M059J (cell line): ENCODE measurements at places on chromosomes 3 and 15. TPM values are rescaled to one million over a fixed set of nuclear protein-coding genes. Genes with fewer than 3 reads are reported as not detected.

ECE2 gene
- total RNA-seq, result not detected in 2 replicates

GRCh38 chr15:83108266-83109219, 1.1 kb downstream of the TM6SF1 start:
- DNase-seq, result no peak

SUCLG2 gene
- total RNA-seq, result 26.3 and 28.7 TPM in 2 replicates

DNA sequence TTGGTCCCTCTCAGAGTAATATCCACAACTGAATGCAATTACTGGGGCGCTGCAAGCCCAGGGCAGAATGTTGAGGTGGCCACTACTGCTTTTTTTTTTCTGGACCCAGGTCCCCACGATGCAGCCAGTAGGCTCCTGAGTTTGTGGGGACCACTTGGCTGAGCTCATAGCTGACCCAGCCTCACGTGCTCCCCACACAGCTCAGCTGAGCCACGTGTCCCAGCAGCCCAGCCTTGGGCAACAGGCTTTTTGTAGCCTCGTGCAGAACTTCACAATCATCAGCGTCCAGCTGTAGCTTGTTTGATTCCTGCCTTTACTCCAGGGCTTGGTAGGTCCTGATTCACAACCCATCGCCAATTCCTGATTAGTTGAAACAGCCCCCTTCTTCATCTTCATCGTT, 117.3 kb downstream of the ETFA start:
- DNase-seq, result no peak

OXTR gene
- total RNA-seq, result 47.6 and 68.4 TPM in 2 replicates

DNA sequence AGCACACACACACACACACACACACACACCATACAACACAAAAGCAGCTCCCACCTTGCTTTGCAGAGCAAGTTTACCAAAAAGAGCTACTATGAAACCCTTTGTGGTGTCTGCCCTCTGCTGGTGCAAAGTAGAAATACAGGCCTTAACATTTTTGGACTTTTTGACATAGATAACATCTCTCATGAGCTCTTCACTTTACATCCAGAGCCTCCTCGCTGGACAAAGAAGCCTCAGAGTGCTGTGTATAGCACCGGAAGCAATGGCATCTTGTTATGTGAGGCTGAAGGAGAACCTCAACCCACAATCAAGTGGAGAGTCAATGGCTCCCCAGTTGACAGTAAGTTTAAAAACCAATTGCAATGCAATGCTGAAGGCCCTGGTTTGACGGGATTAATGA, 157.9 kb downstream of the CHL1 start:
- peak; percentile 16 for DNase-seq

- DNase-seq, result no peak
Observed at GRCh38 chr3:112813016-112813415, 33.6 kb downstream of the CD200R1L start.

DNA sequence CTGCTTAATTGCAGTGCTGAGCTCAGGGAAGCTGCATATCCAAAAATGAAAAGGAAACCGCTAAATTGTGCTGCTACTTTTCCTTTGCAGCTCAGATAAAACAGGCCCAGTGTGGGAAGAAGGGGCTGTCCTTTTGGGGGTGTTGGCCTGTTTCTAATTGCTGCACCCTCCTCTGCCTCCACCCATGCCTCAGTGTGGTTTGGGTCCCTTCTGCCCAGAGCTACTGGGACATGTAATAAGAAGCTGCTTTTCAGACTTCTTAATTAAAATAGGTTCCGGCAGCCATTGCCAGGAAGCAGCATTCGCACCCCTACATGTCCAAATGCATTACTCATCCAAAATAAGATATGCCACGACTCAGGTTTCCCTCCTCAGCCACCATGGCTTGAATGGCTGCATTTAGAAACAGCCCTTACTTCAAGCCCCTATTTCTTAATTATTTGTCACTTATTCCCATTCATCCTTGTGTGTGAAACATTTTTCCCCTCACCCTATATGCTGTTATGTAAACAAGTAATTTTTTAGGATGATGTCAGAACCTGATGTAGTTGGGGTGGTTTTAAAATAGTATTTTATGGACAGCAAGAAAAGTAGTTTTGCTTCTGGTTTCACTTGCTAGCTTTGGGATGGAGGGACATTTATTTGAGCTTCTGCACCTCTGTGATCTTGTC, 235.9 kb upstream of the CTDSPL start:
- no peak for DNase-seq

- DNase-seq, result no peak
Observed at GRCh38 chr3:61449327-61450040, 111.9 kb upstream of the PTPRG start.

ZBTB47 gene
- total RNA-seq, result 5.0 and 5.5 TPM in 2 replicates

GRCh38 chr3:124823206-124823605, 64.0 kb downstream of the ITGB5 start:
- DNase-seq, result no peak

GRCh38 chr3:181564222-181564621, 147.5 kb upstream of the SOX2 start:
- no peak for DNase-seq

- DNase-seq, result no peak
Observed at GRCh38 chr15:58243070-58243469, 104.9 kb downstream of the AQP9 start.

UBE2E1 gene
- 99.0 and 107 TPM in 2 replicates for total RNA-seq
